ENCODE measurements at places on chromosomes 16 and 17. TPM values are rescaled to one million over a fixed set of nuclear protein-coding genes. Genes with fewer than 3 reads are reported as not detected.

CLEC19A gene
- not detected for total RNA-seq

ABCA6 gene
- not detected for total RNA-seq

HID1 gene
- total RNA-seq: 9.2 TPM

PIRT gene
- total RNA-seq: not detected

PLEKHG4 gene
- 7.5 TPM for total RNA-seq

CACNB1 gene
- total RNA-seq: 5.6 TPM

SP2 gene
- 3.1 TPM for total RNA-seq

PCGF2 gene
- 6.3 TPM for total RNA-seq

MATCAP1 gene
- 11.3 TPM for total RNA-seq

DOC2B gene
- 0.09 TPM for total RNA-seq

RTN4RL1 gene
- total RNA-seq: 3.1 TPM

NKD1 gene
- total RNA-seq: 0.19 TPM

RPTOR gene
- total RNA-seq: 20.9 TPM

PHOSPHO1 gene
- total RNA-seq: not detected

CES4A gene
- total RNA-seq: 0.65 TPM

KCNJ18 gene
- not detected for total RNA-seq

SCNN1B gene
- total RNA-seq: 2.7 TPM

CYTH1 gene
- total RNA-seq: 41.9 TPM

ZNF385C gene
- total RNA-seq: not detected

HAS3 gene
- total RNA-seq: 31.9 TPM

C17orf50 gene
- not detected for total RNA-seq

TBC1D16 gene
- total RNA-seq: 22.1 TPM

RANBP10 gene
- total RNA-seq: 4.1 TPM

OR4D1 gene
- total RNA-seq: not detected

CCL11 gene
- not detected for total RNA-seq

CCL8 gene
- not detected for total RNA-seq

CLDN6 gene
- 0.63 TPM for total RNA-seq

CASKIN1 gene
- 0.42 TPM for total RNA-seq

EVI2B gene
- total RNA-seq: 0.14 TPM

TPSD1 gene
- total RNA-seq: not detected

SMTNL2 gene
- not detected for total RNA-seq

KRTAP4-3 gene
- not detected for total RNA-seq

ATP2A1 gene
- total RNA-seq: not detected

TEKT1 gene
- total RNA-seq: not detected

KRTAP4-1 gene
- total RNA-seq: not detected

PDILT gene
- total RNA-seq: not detected

HS3ST3B1 gene
- 4.6 TPM for total RNA-seq

GHDC gene
- 8.3 TPM for total RNA-seq

CA7 gene
- not detected for total RNA-seq

STAT5B gene
- total RNA-seq: 17.1 TPM

DCUN1D3 gene
- 9.6 TPM for total RNA-seq

EPX gene
- total RNA-seq: not detected

ARL5C gene
- not detected for total RNA-seq

LIG3 gene
- 18.3 TPM for total RNA-seq
